ENCODE measurements at places on chromosomes 6 and 20. TPM values are rescaled to one million over a fixed set of nuclear protein-coding genes. Genes with fewer than 3 reads are reported as not detected.

DNA sequence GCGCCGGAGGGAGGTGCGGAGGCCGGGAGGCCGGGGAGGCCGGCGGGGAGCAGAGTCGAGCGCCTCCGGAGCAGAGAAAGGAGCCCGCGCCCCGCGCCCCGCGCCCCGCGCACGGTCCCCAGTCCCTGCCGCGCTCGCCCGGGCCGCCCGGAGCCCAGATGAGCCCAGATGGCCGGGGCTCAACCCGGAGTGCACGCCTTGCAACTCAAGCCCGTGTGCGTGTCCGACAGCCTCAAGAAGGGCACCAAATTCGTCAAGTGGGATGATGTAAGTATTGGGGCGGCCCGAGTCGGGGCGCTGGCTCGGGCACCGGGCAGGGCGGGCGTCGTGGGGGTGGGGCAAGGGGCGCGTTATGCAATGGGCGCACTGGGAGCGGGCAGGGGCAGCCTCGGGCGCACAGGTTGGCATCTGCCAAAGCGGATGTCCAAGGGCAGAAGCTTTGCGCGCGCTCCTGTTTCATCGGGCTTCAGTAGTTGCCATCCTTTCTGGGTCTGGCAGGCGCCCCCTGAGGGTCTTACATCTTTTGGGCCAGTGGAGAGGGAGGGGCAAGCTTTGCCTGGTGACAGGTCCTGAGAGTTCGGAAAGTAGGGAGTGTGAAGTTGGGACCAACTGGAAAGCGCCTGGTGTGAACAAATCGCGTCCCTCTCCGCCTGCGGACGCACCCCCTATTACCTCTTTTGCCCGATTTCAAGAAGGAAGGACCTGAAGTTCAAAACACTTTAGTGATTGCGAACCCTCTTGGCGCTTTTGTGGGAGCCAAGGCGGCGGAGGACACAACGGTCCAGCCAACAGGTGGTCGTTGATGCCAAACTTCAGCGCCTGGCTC, 631 bp downstream of the PLCB1 start:
- no peak for DNase-seq

GRCh38 chr6:35370124-35370741, 27.9 kb downstream of the PPARD start:
- no peak for DNase-seq

DNA sequence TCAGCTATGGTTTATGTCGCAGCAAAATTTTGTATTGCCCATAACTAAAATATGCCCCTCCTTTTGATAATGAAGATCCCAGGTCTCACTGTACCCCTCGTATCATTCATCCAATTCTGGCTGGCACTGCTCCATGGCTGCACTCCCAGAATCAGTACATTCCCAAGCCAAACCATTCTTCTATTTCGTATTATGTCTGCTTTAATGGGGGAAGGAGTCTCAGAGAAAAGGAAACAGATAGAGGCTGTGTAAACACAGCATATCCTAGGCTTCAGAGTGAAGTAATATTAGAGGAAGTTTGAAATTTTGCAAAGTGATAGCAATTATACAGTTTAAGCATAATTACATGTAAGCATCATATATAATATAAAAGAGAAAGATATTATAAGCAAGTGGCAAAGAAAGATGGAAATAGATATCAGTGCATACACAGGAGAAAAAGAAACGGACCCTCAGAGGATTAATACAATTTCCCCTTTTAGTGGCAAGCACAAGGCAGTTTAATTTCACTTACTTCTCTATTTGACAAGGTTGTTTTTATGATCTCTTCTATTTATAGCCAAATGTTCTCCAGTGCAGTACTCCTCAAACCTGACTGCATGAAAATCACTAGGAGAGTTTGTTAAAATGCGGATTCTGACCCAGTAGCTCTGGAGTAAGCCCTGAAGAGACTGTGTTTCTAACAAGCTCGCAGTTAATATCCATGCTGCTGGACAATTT, 56.5 kb upstream of the TENT5A start:
- no peak for DNase-seq

GRCh38 chr6:33997265-33997664, 148.6 kb downstream of the GRM4 start:
- DNase-seq = no peak

- DNase-seq = no peak
Measured at GRCh38 chr6:100463630-100464161, 1.0 kb downstream of the SIM1 start.

GRCh38 chr6:151098166-151098565, 141.6 kb upstream of the AKAP12 start:
- no peak for DNase-seq

DNA sequence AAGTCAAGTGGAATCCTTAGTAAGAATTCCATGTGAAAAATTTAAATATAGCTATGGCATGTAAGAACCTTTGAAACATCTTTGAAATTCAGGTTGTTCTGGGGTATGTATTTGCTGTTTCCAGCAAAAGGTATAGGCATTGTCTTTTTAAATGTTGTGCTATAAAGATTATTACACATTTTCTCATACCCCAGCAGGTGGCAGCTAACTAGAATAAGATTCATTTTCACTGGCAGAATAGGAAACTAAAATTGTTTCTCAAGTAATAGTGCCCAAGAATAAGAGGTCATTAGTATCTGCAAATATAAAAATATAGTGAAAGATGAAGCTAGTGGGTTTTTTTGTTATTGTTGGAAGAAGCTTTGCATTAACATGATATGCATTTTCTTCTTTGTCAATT, 1.8 kb downstream of the GRIK2 start:
- no peak for DNase-seq

DNA sequence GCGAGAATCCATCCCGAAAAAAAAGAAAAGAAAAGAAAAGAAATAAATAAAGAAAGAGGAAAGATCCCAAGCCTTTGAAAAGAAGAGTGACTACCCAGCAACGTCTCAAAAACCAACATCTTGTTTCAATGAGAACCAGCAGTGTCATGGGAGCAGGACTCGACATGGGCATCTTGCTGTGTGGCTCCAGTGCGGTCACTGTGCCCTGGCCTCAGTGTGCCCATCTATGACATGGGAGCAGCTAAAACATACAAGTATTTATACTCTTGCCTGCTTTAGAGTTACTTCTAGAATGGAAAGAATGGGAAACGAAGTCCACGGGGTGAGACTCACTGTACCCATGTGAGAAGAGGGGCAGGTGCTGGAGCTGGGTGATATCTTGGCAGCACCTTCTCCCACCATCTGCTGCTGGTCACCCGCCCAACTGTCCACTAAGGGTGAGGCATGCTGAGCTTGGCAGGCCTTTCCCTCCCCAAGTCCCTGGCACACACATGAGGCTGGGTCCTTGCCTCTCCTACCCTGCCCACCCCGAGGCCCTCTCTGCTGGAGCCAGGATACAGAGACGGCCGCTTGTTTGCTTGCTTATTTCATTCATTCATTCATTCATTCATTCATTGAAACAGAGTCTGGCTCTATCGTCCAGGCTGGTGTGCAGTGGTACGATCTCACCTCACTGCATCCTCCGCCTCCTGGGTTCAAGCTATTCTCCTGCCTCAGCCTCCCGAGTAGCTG, 77.7 kb downstream of the RIPOR3 start:
- DNase-seq = no peak

DNA sequence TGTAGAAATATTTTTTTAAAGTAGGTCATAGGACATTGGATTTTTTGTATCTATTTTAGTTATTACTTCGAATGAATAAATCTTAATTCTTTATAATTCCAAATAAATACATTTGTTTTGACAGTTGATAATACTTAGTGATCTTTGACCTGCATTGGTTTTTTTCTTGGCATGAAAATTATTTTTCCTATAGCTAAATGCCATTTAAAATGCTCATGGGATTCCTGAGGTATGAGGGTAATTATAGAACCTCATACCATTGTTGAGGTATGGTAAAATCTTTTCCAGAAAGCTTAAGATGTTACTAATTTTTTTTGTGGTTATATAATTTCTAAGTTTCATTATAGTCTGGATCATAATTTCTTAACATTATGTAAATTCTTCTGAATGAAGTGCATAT, 8.3 kb downstream of the PM20D2 start:
- no peak for DNase-seq

DNA sequence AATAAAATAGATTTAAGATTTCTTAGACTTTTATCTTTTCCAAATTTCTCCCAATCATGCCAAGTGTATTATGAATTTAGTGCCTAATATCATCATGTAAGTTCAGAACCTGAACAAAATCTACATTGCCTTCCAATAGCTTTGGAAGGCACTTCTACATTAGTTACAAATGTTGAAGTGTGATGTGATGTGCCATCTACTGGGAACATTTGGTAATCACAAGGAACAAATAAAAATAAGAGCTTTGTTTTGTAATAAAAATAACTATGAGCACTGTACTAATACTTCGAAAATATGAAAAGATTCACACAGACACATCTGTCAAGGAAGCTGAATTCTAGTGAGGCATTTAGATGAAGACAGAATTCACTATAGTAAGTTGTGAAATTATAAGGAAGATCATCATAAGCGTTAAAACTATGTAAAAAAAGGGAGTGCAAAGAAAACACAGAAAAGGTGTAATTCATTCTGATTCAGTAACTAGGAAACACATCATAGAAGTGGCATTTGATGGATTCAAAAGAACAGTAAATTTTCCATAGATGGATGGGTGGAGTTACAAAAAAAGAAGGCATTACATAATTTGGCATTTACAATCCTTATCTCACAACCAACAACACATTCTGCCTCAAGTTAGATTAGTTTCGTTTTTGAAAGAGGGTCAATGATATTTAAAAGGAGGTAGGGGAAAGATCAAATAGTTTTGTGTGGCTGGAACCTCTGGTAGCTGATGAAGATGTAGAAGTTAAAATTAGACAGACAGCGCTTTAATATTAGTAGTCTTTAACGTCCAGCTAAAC, 161.0 kb downstream of the ASCC3 start:
- no peak for DNase-seq

DNA sequence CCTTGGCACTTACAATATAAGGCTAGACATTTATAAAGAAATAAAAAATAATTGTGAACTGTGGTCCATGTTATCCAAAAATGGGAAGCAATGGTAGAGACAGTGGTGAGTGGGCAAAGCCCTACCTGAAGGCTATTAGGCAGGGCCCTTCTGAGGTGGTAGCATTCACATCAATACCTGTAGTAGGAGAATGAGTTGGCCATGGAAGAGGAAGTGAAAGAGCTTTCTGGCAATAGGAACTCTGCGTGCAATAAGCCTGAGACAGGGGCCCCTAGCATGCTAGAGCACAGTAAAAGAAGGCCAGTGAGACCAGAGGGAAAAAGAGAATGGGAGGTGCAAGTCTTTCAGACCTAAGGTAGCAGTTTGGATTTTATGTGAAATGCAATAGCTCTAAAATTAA, 754.5 kb downstream of the PTPRT start:
- DNase-seq = no peak

GRCh38 chr6:105036351-105036750, 79.4 kb downstream of the LIN28B start:
- DNase-seq = no peak

- no peak for DNase-seq
Measured at GRCh38 chr6:126167726-126168125, 172.2 kb upstream of the CENPW start.

DNA sequence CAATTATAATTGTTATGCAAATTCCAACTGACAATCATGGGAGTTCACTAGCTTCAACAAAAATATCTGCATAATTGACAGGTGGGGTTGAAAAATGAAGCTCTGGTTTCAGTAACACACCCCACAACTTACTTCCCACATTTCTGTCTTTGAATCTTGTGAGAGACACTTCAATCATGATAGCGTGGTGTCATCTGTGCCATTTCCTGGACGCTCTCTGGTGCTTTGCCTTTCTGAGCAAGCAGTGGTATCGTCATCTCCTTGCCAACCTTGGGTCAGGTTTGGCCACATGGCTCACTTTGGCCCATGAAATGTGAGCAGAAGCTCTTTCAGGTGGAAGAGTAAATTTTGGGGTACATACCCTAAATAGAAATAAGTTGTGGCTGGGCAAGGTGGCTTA, 10.2 kb downstream of the BMP7 start:
- DNase-seq = no peak

- no peak for DNase-seq
Measured at GRCh38 chr6:8589941-8590729, 154.8 kb upstream of the SLC35B3 start.

DNA sequence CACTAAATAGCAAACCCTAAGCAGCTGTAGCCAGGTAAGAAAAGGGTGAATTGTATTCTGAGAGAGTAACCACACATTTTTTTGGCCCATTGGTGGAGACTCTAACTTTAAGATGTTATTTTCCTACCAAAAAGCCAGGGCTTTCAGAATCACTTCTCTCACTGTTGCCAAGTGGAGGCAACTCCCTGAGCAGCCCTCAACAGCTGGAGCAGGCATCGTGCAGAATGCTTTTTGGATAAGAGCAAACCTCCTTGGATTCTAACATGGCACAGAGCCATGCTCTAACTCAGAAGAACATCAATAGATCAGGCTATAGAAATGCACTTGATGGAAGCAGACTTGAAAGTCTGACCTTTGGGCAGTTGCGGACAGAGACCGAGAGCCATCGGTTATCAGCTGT, 722.2 kb upstream of the CHD6 start:
- DNase-seq = no peak

- DNase-seq = no peak
Measured at GRCh38 chr6:41013466-41014153, 25.4 kb downstream of the UNC5CL start.

DNA sequence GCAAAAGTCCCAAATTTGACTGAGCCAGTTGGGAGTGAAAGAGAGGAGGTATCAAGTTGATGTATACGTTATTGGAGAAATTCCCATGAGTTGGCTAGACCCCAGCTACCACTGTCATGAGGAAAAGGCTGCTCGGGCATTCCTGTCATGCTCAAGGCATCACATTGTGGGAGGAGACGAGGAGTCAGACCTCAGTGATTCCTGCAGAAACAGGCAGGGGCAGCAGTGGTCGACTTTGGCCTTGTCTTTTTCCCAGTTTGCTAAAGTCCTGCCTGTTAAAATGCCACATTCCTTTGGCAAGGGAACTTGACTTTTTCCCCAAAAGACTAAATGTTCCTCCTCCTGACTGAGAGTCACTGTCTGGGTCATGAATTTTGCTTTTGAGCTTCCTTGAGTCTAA, 295.5 kb upstream of the HS3ST5 start:
- no peak for DNase-seq

DNA sequence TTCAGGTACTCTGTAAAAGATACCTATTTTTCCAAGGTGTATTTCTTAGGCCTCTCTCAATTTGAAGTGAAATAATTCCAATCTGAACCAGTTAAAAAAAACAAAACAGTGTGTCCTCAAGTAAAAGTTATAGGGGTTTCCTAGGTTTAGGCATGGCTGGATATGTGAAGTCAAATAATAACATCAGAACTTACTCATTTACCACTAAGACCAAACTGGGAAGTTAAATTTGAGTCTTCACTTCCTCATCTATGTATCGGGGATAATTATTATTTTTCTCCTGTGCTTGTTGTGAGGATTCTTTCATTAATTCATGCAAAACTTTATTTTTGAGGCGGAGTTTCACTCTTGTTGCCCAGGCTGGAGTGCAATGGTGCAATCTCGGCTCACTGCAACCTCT, 86.2 kb upstream of the PTPRK start:
- DNase-seq = no peak

- no peak for DNase-seq
Measured at GRCh38 chr6:568954-569523, 87.9 kb downstream of the HUS1B start.

The PBOV1 gene
- total RNA-seq = not detected

The NDUFAF5 gene
- 30.9 TPM for total RNA-seq

The LRRN4 gene
- total RNA-seq = not detected

The GSTA2 gene
- total RNA-seq = not detected

The TLDC2 gene
- 25.2 TPM for total RNA-seq

The MLN gene
- not detected for total RNA-seq

The MAS1 gene
- total RNA-seq = not detected

The BANF2 gene
- total RNA-seq = not detected
